ENCODE measurements at places on chromosomes 1 and 21.

DNA sequence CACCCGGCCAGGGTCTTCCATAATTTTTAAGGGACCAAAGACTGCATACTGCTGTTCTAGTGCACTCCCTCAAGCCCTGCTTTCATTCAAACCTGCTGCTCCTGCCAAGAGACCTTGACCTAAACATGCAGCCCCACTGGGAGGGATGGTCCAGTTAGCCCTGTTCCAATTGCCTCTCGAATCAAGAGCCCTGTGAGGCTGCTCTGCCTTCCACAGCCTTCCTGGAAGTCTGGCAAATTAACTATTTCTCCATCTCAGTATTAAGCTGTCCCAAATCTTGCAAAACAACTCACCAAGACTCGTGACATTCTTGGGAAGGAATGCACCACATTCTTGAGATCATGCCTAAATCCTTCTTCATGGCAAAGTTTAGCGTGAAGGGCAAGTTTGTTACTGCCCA lies 231.3 kb downstream of the C1orf94 start:
- no peak for DNase-seq

GRCh38 chr21:25464275-25464674 lies 143.0 kb downstream of the MRPL39 start:
- DNase-seq, result no peak

DNA sequence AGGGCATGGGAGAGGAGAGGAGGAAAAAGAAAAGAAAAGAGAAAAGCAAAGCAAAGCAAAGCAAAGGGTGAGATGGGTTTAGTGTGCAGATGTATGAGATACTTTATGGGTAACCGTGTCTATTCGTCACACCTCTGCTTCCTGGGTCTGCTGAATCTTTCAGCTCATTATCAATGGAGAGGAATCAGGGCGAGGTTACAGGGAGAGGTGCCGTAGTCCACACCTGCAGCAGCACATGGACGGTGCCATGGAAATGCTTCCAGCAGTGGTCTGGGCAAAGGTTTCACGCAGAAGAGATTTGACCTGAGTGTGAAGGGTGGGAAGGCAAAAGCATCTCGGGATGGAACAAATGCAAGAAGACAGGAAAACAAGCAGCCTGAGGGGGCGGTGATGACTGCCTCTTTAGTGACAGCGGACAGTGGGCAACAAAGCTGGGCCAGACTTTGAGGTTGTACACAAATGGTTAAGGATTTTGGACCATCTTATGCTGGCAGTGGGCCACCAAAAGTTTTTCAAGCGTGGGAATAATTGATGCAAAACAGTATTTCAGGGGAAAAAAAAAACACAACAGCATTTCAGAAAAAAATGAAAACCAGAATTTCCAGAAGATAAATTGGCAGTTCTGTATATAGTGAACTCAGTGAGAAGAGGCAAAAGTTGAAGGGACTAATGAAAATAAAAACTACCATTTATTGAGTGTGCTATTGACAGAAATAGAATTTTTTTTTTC lies 19.5 kb upstream of the SRP9 start:
- no peak for DNase-seq

- no peak for DNase-seq
Observed at GRCh38 chr1:220952961-220953643, 73.9 kb downstream of the HLX start.

GRCh38 chr1:85024736-85025135 lies 23.6 kb downstream of the MCOLN3 start:
- DNase-seq, result no peak

GRCh38 chr1:30888391-30888790 lies 20.2 kb downstream of the SDC3 start:
- DNase-seq, result peak; percentile 47

DNA sequence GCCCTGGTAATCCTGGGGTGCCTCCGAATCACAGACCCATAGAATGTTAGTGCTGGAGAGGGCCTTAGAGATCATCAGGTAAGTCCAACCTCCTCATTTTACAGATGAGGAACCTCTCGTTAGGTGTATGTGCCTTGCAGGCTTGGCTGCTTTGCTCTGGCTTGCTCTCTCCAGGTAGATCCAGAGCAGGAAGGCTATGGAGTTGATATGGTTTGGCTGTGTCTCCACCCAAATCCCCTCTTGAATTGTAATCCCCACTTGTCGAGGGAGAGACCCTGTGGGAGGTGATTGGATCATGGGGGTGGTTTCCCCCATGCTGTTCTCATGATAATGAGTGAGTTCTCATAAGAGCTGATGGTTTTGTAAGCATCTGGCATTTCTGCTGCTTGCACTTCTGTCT lies 186.0 kb upstream of the PLXNA2 start:
- no peak for DNase-seq

GRCh38 chr1:221719987-221720386 lies 21.9 kb downstream of the DUSP10 start:
- no peak for DNase-seq

DNA sequence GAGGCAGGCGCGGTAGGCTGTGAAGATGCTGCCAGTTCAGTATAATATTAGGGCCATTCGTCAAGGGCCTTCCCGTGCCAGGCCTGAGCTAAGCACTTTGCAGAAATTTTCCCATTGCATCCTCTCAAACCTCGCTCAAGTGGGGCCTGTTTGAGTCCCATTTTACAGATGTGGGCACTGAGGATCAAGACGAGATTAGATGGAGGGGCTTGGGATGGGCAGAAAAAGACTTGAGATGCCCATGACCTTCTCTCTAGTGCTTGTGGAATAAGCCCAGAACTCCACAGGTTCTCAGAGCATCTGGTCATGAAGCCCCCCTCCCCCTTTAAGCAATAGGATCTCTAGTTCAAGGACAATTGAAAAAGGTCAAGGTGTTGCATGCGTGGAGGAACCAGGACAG lies 9.9 kb downstream of the EPHA8 start:
- no peak for DNase-seq

GRCh38 chr1:118618618-118619340 lies 369.4 kb downstream of the TBX15 start:
- DNase-seq, result no peak

DNA sequence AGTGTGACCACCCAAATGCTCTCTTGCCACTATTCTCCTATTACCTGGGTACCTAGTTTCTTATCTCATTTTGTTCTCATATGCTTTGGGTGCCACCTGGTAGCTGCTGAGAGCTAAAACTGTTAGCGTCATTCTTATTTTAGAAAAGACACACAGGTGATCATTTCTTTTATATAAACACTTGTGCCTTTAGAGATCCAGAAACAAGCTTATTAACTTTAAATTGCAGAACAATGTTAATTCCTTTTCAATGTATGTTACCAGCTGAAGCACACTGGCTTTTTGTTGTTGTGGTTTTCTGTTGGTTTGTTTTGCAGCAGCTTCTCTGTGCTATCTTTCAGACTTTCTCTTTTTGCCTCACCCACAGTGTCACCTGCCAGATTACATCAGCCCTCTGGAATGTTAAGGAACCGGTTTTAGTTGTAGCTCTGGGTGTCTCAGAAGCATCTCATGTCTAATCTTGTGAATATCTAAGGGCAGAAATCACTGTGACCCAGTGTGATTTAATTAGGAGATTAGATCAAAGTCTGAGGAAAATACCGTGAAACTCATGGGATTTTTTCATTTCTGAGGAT lies 43.4 kb upstream of the SLC19A2 start:
- peak; percentile 68 for DNase-seq

DNA sequence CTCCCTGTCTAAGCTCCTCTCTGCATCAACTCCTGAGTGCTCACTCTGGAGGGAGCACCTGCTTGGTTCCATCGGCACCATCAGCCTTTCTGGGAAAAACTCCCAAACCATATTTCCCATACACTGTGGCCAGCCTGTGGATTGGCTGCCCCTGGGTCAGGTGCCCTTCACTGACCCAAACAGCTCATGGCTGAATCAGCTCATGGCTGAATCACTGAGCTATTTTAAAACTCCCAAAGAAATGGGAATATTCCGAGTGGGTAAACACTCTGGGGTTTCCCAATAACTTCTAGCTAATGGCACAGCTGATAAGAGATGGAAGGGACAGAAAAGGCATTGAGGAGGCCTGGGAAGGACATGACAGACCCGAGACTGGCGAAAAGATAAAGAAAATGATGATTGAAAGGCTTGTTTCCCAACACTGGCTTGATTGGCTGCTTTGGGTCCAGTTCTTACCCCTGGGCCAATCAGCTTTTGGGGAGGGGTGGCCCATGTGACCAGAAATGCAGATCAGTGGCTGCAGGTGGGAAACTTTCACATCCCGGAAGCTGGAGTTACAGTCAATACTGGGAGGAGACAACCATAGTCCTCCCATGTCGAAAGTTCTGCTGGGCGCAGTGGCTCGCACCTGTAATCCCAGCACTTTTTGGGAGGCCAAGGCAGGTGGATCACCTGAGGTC lies 37.3 kb upstream of the KAZN start:
- DNase-seq, result peak; percentile 17

GRCh38 chr1:165109013-165109412 lies 247.5 kb downstream of the LMX1A start:
- no peak for DNase-seq

- DNase-seq, result no peak
Observed at GRCh38 chr1:1006305-1007159, 6.6 kb upstream of the HES4 start.

DNA sequence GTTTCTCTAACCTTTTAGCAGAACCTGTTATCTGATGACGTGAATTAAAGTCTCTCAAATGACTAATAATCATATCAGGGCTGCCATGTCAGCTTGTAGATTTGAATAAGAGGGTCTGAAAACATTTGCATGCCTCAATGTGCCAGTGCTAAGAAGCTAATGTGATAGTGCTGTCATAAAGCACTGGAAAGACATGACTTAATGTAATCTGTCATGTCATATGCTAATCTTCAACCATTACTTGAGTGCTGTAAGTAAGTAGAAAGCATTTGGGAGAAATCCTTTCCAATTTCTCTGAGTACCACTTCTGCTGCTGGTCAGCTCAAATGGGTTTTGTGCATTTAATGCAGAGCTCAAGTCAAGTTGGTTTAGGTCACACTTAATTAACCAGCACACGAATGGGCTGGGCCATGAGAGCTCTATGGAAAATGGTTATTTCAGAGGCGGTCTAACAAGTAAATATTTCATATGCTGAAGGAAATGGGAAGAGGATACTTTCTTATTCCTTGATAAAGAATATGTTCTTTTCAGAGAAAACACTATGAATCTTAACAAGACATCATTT lies 609.2 kb downstream of the LMO4 start:
- DNase-seq, result no peak

DNA sequence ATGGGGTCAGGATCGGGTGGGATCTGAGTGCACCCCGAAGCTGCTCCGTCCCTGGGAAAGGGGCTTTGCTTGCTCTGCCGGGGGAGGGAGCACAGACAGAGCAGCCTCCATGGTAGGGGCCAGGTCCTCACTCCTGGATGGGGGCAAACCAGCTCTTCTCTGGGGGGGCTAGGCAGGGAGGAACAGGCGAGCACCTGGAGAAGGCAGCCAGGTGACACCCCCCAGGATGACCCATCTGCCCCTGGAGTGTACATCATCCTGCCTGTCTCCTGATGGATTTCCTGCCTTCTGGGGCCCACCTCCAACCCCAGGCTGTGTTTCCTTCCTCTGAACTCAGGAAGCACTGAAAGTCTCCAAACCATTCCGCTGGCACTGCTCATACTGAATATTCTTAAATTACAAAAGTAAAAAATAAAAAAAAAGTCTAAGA lies 248.0 kb downstream of the RHOU start:
- no peak for DNase-seq

- no peak for DNase-seq
Observed at GRCh38 chr1:143643148-143643885, 328.5 kb downstream of the FAM72C start.

GRCh38 chr1:3324704-3325535 lies 129.5 kb upstream of the ARHGEF16 start:
- DNase-seq, result no peak

DNA sequence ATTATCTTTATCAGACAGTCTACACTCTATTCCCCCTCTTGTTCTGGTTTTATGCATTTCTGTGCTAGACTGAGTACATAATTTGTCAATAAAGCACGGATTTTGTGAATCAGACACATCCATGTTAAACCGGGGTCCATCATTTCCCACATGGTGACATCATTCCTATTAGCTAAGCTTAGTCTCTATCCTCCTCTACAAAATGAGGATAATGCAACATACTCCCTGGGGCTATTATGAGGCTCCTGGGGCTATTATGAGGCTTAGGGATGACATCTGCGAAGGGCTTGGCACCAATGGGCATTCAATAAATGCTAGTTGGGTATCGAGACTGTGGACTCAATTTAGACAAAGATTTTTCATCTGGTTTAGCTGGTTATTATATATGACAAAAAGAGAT lies 25.1 kb upstream of the APP start:
- DNase-seq, result no peak

DNA sequence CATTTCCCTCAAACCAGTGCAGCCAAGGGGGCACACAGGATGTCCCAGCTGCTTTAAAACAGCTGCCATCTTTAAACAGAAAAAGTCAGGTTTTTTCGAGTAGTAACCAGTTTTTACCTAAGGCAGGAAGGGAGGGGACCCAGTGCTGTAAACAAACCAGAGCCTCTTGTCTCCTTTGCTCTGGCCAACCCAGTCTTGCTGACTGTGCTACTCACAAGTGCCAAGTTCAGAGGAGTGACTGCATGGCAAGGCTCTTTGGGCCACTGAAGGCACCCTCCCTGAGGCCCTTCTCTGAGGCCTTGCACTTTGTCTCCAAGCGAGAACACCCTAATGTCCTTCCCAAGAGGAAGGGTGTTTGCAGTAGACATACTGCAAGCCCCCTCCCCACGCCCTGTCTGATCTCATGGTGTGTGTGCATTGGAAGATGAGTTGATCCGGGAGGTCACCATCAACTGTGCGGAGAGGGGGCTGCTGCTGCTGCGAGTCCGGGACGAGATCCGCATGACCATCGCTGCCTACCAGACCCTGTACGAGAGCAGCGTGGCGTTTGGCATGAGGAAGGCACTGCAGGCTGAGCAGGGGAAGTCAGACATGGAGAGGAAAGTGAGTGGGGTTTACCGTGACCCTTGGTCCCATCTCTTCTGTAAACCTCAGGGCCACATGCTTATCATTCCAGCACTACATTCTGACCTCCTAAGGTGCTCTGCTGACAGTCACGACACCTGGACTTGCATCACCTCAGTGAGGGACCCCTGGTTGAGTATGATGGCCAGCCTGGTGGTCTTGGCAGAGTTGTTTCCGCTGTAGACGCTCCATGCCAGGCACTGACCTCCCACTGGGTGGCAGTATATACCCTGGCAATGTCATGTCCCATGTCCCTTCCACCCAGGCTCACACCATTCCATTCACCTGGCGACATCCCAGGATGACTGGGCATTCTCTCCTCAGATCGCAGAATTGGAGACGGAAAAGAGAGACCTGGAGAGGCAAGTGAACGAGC lies 4.7 kb downstream of the DNALI1 start:
- no peak for DNase-seq

- DNase-seq, result no peak
Observed at GRCh38 chr21:41349126-41349525, 12.7 kb upstream of the MX2 start.

- DNase-seq, result no peak
Observed at GRCh38 chr1:82634266-82634665, 833.5 kb downstream of the ADGRL2 start.

GRCh38 chr1:25858906-25859789 lies at the start of gene AUNIP:
AUNIP (minus strand) TSS chr1:25859457; CDS start chr1:25859357, 100 bp downstream.
- DNase-seq, result peak; percentile 81

- DNase-seq, result no peak
Observed at GRCh38 chr21:35538386-35538785, 489.3 kb upstream of the RUNX1 start.

All from kidney glomerular epithelial cell (primary cell).